Thoracic aorta (tissue), 2 donors: ENCODE measurements at places on chromosomes 6 and 20. TPM values are rescaled to one million over a fixed set of nuclear protein-coding genes. Genes with fewer than 3 reads are reported as not detected.

- no peaks in the 10 kb centered on the region for H3K4me1 ChIP-seq
- no peak overlapping the region for H3K4me3 ChIP-seq
- peaks cover 4% of the 10 kb centered on the region for H3K36me3 ChIP-seq
- no peak overlapping the region for H3K27ac ChIP-seq
- DNase-seq = no peak
These were observed 7.2 kb downstream of the CST7 start for GRCh38 chr20:24956001-24956841.

DNA sequence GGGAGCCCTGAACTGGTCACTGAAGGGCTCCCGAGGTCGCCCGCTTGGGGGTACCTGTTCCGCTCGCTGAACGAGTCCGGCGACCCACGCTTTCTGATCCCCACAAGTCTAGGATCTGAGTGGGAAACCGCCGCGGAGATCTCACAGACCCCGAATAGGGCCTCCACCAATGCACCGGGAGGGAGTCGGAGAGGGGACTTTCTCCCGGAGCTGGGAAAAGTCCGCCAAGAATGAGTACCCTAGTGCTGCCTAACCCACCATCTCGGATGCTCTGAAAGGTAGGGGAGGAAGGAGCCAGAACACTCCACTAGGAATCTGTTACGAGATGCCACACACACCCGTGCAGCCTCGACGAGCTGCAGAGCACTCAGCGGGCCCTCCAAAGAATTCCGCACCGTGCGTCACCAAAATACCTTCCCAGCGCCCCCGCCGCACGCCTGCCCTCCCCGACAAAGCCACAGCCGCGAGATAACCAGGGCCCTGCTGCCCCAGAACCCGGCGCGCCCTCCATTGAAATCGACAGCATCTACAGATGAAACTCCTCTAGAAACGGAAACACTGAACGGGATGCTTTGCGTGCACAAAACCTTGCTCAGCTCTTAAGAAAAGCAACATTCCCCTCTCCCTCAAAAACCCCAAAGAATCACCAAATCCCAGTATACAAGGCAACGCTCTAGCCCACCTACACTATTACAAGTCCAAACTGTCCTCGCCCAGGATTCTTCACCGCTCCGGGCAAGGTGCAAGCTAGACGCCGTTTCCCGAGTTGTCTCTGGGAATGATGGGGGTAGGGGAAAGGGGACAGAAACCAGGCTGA lies 686 bp downstream of the COL12A1 start:
- no peaks in the 10 kb centered on the region for H3K36me3 ChIP-seq
- peak overlapping the region; percentile 80 for H3K27ac ChIP-seq
- DNase-seq = no peak

- H3K27ac ChIP-seq = no peak overlapping the region
- no peaks in the 10 kb centered on the region for H3K4me1 ChIP-seq
- no peaks in the 10 kb centered on the region for H3K36me3 ChIP-seq
- DNase-seq = no peak
These were observed 398.9 kb downstream of the KIF16B start for GRCh38 chr20:16174311-16174710.

GRCh38 chr20:35467339-35468224 lies 12.2 kb downstream of the CEP250 start:
- H3K36me3 ChIP-seq = peaks cover 9% of the 10 kb centered on the region
- no peaks in the 10 kb centered on the region for H3K4me1 ChIP-seq
- DNase-seq = no peak
- H3K27ac ChIP-seq = no peak overlapping the region
- no peaks in the 10 kb centered on the region for H3K27me3 ChIP-seq

DNA sequence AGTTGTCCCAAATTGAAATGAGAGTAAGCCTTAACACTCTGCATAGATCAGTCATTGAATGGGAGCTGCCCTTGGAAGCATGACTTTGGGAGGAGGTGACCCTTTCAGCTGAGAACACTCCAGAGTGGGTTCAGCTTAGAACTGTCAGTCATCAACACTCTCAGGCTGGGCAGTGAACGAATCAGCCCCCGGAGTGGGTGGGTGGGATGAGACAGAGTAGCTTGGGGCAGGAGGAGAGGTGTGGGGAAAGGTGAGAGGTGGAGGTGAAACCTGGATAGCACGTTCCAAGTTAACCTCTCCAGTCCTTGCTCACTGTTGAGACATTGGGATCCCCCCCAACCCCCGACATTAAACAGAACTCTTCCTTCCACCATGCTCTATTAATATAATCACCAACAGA lies 55.3 kb upstream of the TPD52L1 start:
- no peak overlapping the region for H3K4me3 ChIP-seq
- H3K27ac ChIP-seq = no peak overlapping the region
- no peaks in the 10 kb centered on the region for H3K27me3 ChIP-seq
- H3K36me3 ChIP-seq = no peaks in the 10 kb centered on the region

- H3K27me3 ChIP-seq = no peaks in the 10 kb centered on the region
- no peak overlapping the region for H3K27ac ChIP-seq
- no peak for DNase-seq
- H3K4me1 ChIP-seq = no peaks in the 10 kb centered on the region
- peak overlapping the region; percentile 49 for H3K4me3 ChIP-seq
These were observed 82.2 kb downstream of the FHL5 start for GRCh38 chr6:96645106-96645505.

DNA sequence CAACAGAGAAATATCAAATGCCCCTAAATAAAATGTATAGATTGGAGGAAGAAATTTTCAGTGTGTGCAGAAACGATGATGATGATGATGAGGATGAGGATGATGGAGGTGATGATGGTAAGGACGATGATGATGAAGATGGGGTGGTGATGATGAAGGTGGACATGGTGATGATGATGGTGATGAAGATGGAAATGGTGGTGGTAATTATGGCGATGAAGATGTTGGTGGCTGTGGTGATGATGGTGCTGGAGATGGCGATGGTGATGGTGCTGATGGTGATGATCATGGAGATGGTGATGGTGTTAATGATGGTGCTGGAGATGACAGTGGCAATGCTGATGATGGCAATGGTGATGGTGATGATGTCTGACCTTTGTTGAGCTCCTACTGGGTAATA lies 141.2 kb downstream of the DHX35 start:
- H3K4me1 ChIP-seq = no peaks in the 10 kb centered on the region
- no peaks in the 10 kb centered on the region for H3K27me3 ChIP-seq
- H3K4me3 ChIP-seq = no peak overlapping the region
- H3K27ac ChIP-seq = no peak overlapping the region
- DNase-seq = no peak

GRCh38 chr20:44644667-44645131 lies 6.8 kb downstream of the ADA start:
- no peaks in the 10 kb centered on the region for H3K36me3 ChIP-seq
- H3K4me1 ChIP-seq = peaks cover 29% of the 10 kb centered on the region
- no peak for DNase-seq
- H3K27me3 ChIP-seq = no peaks in the 10 kb centered on the region

GRCh38 chr20:346640-347316 lies at the start of gene NRSN2:
Gene NRSN2 (plus strand): TSS chr20:347111. CDS start chr20:349644, 2,533 bp downstream.
- no peak for DNase-seq
- peak within 1 kb of the TSS; percentile 99 for H3K4me3 ChIP-seq
- peaks cover 15% of the 10 kb centered on the region for H3K4me1 ChIP-seq

DNA sequence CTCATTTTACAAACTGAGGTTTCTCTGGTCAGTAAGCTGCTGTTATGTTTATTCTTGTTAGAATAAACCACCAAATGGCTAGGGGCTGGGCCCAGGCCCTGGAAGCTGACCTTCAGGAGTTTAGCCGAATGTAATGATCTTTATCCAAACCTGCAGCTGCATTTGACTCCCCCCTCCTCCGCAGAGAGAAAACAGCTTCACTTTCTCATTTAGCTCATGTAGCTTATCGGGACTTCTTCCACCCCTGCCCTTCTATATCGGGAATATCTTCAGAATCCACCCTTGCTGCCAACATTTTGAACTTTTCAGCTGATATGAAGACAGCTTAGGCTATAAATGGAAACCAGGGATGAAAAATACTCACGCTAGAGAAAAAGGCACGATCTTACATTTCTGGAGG lies 102.6 kb downstream of the ZMYND8 start:
- DNase-seq = no peak
- H3K4me3 ChIP-seq = peak overlapping the region; percentile 53
- H3K27me3 ChIP-seq = no peaks in the 10 kb centered on the region
- no peaks in the 10 kb centered on the region for H3K36me3 ChIP-seq

- DNase-seq = no peak
- no peaks in the 10 kb centered on the region for H3K27me3 ChIP-seq
- no peaks in the 10 kb centered on the region for H3K36me3 ChIP-seq
- peak overlapping the region; percentile 84 for H3K27ac ChIP-seq
- peaks cover 33% of the 10 kb centered on the region for H3K4me1 ChIP-seq
These were observed 1.5 kb upstream of the TNNC2 start for GRCh38 chr20:45828589-45828988.

- H3K36me3 ChIP-seq = no peaks in the 10 kb centered on the region
- H3K4me3 ChIP-seq = no peak overlapping the region
- H3K4me1 ChIP-seq = no peaks in the 10 kb centered on the region
- no peak for DNase-seq
- no peak overlapping the region for H3K27ac ChIP-seq
These were observed 6.1 kb upstream of the TREML4 start for GRCh38 chr6:41222045-41222444.

- H3K4me3 ChIP-seq = no peak overlapping the region
- no peak for DNase-seq
- no peaks in the 10 kb centered on the region for H3K36me3 ChIP-seq
- H3K27ac ChIP-seq = no peak overlapping the region
- H3K27me3 ChIP-seq = no peaks in the 10 kb centered on the region
These were observed 31.7 kb upstream of the TPD52L1 start for GRCh38 chr6:125121894-125122293.

DNA sequence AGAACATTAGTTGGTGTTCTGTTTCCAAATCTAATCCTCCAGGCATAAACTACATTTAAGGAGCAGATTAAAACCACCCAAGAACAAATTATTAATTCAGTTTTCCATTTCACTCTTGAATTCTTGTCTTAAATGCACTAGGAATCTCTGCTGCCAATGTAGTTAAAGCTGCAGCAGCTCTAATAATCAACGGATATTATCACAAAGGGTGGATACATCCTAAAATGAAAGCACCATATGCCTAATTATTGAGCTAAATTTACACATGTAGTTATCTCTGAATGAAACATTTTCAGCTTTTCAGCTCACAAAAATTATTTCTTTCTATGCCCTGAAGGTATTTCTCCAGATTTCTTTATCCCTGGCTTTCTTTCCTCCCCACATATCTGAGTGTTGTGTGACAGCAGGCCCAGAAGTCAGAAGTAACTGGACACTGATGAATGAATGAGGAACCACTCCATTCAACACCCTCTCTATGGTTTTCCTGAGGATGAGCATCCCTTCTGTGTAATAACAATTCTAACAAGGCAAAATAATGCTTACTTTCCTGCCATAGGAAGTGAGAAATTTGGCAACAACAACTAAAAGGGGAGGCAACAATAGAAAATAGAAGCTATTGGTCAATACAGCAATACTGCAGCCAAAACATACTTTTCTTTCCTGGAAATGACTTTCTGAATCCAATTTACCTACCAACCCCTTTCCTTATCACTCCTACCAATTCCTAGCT lies 14.9 kb downstream of the MAN1A1 start:
- no peaks in the 10 kb centered on the region for H3K36me3 ChIP-seq
- no peak overlapping the region for H3K27ac ChIP-seq
- H3K27me3 ChIP-seq = no peaks in the 10 kb centered on the region
- no peak for DNase-seq
- H3K4me3 ChIP-seq = no peak overlapping the region

- H3K27ac ChIP-seq = no peak overlapping the region
- H3K36me3 ChIP-seq = no peaks in the 10 kb centered on the region
- H3K4me1 ChIP-seq = peaks cover 10% of the 10 kb centered on the region
- no peak for DNase-seq
- H3K4me3 ChIP-seq = no peak overlapping the region
These were observed 140.1 kb upstream of the LRFN2 start for GRCh38 chr6:40727271-40727670.

- H3K36me3 ChIP-seq = no peaks in the 10 kb centered on the region
- H3K4me1 ChIP-seq = peaks cover 63% of the 10 kb centered on the region
- H3K27me3 ChIP-seq = no peaks in the 10 kb centered on the region
- H3K27ac ChIP-seq = peak overlapping the region; percentile 54
These were observed 672 bp downstream of the PREX1 start for GRCh38 chr20:48826883-48827771.

DNA sequence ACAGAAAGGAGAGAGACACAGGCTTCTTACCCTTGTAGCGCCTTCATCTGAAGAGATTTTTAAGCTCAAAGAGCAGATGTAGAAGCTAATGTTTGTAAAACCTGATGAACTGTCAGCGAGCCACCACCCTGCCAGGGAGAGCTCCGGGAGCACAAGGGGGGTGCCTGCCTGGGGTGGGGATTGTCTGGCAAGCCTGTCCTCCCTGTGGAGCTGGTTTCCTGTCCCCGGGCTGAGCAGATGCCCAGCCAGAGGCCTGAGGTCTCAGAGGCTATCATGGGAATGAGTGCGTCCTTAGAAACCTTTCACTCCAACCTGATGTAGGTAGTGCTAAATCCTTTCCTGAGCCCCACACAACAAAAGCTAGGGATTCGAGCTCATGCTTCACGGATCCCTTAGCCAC lies 41.9 kb upstream of the NR2E1 start:
- no peak overlapping the region for H3K27ac ChIP-seq
- no peak overlapping the region for H3K4me3 ChIP-seq
- peaks cover 9% of the 10 kb centered on the region for H3K27me3 ChIP-seq
- H3K36me3 ChIP-seq = no peaks in the 10 kb centered on the region
- H3K4me1 ChIP-seq = peaks cover 7% of the 10 kb centered on the region
- DNase-seq = no peak

The WFDC10B gene
- total RNA-seq = not detected

The STK4 gene
- total RNA-seq = 47.9 TPM

The NT5E gene
- total RNA-seq = 57.4 TPM

The TGM3 gene
- 0.27 TPM for total RNA-seq

The PRPH2 gene
- 0.78 TPM for total RNA-seq

The PBOV1 gene
- total RNA-seq = not detected

The ULBP1 gene
- 0.14 TPM for total RNA-seq

The NFKBIL1 gene
- total RNA-seq = 24.2 TPM
